ENCODE measurements at places on chromosomes 1 and 21.

DNA sequence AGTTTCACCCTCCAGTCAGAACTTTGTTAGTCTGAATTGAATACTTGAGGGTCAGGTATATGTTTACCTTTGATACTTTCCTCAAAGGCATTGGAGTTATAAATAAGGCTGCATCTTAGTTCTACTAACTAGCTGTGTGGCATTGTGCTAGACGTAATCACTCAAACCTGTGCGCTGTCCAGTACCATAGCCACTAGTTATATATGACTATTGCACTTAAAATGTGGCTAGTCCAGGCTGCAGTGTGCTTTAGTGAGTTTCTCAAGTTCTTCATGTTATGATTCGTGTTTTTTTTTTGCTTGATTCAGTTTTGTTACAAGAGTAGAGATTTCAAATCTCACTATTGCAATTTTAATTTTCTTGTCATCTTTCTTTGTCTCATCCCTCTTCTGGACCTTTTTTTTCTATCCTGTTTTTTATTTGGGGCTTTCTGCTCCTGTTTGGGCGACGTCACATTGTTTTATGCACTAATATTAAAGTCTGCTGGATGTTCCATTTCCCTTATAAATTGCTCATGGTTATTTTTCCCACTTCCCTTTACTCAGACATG lies 5.7 kb downstream of the MAN1A2 start:
- DNase-seq = no peak

- no peak for DNase-seq
Measured at GRCh38 chr1:231786126-231786525, 159.5 kb downstream of the DISC1 start.

GRCh38 chr1:27588256-27589232 lies 15.4 kb downstream of the AHDC1 start:
- DNase-seq = no peak

GRCh38 chr1:32215629-32216480 lies 6.3 kb downstream of the TMEM234 start:
- DNase-seq = peak; percentile 38

DNA sequence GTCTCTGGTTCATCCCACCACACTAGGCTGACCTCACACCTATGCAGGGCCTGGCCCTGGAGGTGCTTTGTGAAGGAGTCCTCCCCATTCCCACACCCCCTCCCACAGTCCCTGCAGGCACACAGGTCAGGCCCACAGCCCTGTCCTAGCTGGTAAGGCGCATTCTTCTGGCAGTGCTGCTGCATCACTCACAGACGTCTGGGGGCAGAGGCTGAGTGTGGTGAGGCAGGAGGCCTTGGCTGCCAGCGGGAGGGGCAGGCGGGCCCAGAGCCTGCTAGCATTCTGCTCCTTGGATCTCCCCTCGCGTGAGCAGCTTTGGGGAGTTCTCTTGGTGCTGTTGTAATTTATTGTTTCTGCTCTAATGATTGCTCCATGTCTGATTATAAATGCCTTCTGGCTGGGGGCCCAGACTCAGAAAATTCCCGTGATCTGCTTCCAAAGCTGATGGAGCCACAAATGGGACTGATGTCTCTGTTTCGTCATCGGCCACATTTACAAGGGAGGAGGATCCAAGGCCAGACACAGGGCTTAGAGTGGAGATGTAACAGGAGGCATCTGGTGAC lies 62.9 kb downstream of the TRABD2B start:
- peak; percentile 54 for DNase-seq

DNA sequence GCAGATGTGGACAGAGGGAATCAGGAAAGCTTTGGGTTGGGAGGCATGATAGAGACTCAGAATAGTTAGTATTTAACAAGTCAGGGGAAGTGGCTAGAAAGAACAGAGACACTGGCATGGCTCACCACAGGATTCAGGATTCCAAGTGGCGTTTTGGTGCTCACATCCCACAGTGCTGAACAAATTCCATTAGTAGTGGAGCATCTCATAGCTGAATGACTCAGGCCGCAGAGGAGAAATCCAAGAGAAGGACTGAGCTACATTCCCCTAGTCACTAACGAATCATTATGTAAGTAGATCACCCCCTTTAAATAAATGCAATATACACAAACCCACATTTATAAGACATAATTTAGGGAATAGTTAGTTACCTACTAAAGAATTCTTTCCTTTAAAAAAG lies 5.0 kb upstream of the KCNJ9 start:
- no peak for DNase-seq

GRCh38 chr21:23249760-23250159 lies 2251.6 kb downstream of the NCAM2 start:
- DNase-seq = no peak

DNA sequence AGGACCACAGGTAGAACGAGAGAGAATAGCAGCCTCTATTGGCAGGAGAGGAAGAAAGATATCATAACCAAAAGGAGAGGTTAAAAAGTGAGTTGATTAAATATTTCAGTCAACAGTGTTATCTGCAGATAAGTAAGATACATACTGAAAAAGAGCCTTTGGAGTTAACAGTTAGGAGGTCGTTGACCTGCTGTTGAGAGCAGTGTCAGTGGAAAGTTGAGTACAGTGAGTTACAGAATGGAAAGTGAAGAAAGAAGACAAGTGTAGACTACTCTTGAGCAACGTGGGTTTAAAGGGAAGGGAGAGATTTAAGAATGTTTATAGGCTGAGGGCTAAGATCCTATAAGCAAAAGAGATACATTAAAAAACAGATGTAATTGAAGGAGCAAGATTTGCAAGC lies 30.2 kb downstream of the GNAT2 start:
- DNase-seq = no peak

- DNase-seq = no peak
Measured at GRCh38 chr1:9767964-9768668, 55.6 kb downstream of the CLSTN1 start.

All from A172 (cell line).